ENCODE measurements at places on chromosomes 16 and 17.

DNA sequence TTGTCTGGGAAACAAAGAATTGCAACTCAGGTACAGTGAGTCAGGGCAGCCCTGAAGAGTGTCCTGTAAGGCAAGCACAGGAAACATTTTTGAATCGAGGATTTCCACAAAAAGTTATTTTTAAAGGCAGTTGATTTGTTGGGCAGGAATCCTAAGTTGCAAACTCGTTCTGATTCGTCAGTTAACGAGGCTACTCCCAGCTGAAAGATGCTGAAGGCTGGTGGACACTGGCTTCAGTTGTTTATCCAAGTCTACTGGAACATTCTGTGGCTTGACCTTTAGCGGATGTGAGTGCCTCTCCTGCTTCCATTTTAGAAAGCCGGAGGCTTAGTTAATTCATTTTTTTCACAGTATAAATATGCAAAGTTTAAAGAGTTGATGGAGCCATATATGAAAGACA lies 84.2 kb downstream of the KCNJ12 start:
- no peak for DNase-seq

GRCh38 chr16:48479329-48479728 lies 94.1 kb upstream of the SIAH1 start:
- DNase-seq: no peak

DNA sequence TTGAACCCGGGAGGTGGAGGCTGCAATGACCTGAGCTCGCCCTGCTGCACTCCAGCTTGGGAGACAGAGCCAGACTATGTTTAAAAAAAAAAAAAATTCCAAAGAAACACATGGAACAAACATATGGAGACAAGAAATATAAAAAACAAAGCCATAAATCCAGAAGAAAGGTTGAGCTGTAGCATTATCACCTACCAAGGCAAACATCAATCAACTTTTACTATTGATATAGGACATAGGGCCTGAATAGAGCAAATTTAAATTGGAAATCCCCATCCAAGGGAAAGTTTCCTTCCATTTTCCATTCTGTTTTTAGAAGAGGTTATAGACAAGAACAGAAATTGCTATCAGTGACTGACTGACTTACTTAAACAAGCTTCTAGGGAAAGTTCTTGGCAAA lies 56.6 kb downstream of the SSH2 start:
- DNase-seq: no peak

DNA sequence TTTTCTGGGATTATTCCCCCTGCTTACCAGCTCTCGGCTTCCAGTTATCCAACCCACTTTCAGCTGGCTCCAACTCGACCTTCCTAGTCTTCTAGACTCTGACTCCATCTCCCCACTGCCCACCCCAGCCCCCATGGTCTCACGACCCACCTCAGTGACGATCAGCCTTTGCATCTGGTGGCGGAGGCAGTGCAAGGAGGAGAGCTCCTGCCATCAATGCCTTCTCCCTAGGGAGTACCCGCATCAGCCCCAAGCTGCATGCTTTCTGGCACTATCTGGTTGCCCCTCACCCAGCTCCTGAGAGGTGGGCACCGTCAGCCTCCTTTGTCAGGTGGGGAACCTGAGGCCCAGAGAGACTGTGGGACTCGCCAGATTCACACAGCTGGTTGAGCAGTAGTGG lies 72.6 kb upstream of the RPL38 start:
- no peak for DNase-seq

DNA sequence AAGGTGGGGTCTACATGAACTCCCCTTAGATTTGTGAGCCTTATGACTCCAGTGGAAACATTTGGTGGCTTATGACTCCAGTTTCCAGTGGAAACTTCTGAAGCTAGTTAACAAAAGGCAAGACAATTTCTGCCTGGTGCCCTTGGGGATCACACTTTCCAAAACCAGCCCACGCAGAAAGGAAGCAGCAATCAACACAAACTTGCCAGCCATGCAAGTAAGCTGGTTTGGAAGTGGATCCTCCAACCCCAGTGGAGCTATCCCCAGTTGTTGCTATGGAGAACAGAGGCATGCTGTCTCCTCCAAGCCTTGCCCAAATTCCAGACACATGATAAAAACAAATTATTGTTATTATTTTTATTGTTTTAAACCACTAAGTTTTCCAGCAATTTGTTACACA lies 130.9 kb downstream of the CDH11 start:
- DNase-seq: no peak

DNA sequence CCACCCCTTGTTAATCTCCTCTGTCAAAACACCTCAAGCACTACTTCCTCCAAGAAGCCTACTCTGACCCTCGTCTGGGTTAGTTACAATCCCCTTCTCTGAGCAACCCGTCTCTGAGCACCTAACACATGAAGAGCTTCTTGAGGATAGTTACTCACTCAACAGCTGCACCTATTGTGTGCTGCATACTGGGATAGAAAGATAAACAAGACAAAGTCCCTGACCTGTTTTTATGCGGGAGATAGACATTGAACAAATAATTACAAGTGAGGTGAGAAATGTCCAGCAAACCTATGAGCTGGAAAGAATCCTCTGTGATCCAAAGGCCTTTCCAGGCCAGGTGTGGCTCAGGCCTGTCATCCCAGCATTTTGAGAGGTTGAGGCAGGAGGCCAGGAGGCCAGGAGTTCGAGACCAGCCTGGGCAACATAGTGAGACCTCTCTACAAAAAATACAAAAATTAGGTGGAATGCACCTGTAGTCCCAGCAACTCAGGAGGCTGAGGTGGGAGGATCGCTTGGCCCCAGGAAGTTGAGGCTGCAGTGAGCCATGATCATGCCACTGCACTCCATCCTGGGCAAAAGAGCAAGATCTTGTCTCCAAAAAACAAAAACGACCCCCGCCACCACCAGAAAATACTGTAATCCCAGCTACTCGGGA lies 5.5 kb upstream of the ZNF771 start:
- no peak for DNase-seq

DNA sequence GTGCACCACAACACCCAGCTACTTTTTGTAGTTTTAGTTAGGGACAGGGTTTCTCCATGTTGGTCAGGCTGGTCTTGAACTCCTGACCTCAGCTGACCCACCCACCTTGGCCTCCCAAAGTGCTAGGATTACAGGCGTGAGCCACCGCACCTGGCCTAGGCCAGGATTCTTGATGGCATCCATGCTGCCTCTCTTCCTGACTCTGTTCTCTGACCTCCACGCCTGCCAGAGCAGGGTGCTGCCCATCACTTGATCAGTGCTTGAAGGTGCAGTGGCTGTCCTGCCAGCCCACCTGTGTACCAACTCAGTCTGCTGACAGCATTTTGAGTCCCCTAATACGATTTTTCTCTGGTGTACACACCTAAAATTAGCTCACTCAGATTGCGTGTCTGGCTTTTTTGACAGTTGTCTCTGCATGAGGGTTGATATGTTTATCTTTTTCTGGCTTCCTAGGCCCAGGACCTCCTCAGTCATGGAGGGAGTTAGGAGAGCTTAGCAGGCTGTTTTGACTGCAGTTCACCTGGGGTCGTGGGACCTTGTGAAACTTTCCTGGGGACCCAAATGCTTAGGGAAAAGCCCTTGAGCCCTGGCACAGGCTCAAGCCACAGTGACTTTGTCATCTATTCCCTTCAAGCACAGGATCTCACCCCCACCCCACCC lies 5.9 kb downstream of the HAS3 start:
- DNase-seq: no peak

DNA sequence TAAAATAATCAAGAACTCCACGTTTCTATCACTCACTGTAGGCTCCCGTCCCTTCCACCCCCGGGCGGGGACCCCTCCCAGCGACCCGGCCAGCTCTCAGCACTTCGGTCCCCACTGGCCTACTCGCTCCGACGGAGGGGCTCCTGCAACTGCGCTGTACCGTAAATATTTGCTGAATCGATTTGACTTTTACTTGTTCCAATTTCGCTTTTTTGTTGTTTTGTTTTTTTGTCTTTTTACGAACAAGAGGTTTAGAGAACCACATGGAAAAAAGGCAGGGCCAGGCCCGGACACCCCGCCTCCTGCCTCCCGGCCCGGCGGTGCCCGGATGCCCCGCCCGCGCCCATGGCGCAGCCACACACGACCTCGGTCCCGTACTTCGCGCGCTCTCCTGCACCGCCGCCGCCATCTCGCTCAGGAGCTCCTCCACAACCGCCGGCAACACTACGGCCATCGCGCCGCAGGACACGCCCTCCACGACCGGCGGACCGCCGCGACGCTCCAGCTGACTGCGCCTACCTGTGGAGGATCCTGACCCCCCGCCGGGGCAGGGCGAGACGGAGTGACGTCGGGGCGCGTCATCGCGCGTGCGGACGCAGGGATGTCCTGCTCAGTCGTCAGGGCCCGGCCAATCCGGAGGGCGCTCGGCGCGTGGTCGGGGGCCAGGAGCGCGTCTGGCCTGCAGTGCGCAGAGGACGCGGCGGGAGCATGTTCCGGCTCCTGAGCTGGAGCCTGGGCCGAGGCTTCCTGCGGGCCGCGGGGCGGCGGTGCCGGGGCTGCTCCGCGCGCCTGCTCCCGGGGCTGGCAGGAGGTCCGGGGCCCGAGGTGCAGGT lies at the start of the genes TTC19 and ZSWIM7:
TTC19 (plus strand) TSS at position 684 of the 833 bp plus-strand sequence; CDS start at position 709, 25 bp downstream.
ZSWIM7 (minus strand) TSS at position 564 of the 833 bp plus-strand sequence; CDS start at position 454, 110 bp downstream.
- DNase-seq: peak; percentile 82
